Brain microvascular endothelial cell (primary cell): ENCODE measurements at places on chromosomes 4 and X.
A peak's percentile ranks its signal among the peaks of the same experiment; 100 is the strongest.

GRCh38 chrX:9132036-9132638 lies 98.2 kb upstream of the FAM9B start:
- no peak for DNase-seq

- no peak for DNase-seq
These were observed 48.0 kb upstream of the SOD3 start for GRCh38 chr4:24747234-24747975.

- DNase-seq, result no peak
These were observed 287.9 kb downstream of the PPP1R2C start for GRCh38 chrX:42490111-42490510.

DNA sequence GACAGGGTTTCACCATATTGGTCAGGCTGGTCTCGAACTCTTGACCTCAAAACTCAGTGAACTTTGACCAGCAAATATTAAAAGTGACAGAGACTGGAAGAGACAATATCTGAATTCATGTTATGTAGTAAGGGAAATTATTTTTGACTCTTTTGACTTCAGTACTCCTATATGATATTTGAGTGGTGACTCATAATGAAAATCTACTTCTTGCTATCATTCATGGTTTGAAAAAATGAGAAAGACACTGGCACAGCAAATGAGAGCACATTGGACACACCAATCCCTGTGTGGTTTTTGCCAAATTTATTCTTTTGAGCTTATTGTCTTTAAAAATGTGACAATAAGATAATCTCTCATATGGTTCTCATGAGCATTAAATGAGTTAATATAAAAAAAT lies 109.4 kb downstream of the GPM6A start:
- DNase-seq, result no peak

DNA sequence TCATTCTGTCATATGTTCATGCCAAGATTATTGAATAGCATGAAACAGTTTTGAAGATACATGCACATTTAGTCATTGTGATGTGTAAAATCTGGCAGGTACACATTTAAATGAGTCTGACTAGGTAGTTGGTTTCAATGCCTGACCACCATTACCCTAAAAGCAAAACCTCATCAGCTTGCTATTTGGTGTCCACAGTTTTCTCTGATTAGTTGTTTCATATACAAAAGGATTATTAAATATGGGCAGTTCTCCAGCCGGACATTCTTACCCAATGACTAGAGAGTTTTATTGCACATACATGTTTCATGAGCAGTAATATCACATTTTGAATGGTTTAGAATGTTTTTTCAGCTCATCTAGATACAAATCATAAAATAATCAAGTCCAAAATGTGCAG lies 23.7 kb downstream of the DCHS2 start:
- DNase-seq, result no peak

DNA sequence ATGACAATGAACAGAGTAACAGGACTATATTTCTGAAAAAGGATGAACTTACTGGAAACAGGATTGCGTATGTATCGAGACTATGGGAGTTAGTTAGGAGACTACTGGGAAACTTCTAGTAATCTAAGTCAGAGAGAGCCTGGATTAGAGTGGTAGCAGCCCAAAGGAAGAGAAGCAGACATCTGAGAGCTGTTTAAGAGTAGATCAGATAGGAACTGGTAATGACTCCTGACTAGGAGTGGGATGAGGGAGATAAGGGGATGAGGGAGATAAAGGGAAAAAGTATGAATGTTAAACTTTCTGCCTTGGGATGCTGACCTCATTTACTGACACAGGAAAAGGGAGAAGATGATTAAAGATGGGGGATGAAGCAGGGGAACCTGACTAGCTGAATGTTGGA lies 116.2 kb downstream of the PDE5A start:
- no peak for DNase-seq

GRCh38 chr4:177012918-177013545 lies 220.3 kb upstream of the VEGFC start:
- DNase-seq, result no peak

GRCh38 chrX:140817943-140818342 lies 108.4 kb downstream of the LINC00632 start:
- peak; percentile 35 for DNase-seq

GRCh38 chr4:13102092-13102742 lies 381.9 kb downstream of the RAB28 start:
- DNase-seq, result no peak

- no peak for DNase-seq
These were observed at the start of gene TRIM60 for GRCh38 chr4:165031436-165032211. Gene TRIM60 (plus strand): TSS chr4:165031999. CDS start chr4:165040073, 8,074 bp downstream.

DNA sequence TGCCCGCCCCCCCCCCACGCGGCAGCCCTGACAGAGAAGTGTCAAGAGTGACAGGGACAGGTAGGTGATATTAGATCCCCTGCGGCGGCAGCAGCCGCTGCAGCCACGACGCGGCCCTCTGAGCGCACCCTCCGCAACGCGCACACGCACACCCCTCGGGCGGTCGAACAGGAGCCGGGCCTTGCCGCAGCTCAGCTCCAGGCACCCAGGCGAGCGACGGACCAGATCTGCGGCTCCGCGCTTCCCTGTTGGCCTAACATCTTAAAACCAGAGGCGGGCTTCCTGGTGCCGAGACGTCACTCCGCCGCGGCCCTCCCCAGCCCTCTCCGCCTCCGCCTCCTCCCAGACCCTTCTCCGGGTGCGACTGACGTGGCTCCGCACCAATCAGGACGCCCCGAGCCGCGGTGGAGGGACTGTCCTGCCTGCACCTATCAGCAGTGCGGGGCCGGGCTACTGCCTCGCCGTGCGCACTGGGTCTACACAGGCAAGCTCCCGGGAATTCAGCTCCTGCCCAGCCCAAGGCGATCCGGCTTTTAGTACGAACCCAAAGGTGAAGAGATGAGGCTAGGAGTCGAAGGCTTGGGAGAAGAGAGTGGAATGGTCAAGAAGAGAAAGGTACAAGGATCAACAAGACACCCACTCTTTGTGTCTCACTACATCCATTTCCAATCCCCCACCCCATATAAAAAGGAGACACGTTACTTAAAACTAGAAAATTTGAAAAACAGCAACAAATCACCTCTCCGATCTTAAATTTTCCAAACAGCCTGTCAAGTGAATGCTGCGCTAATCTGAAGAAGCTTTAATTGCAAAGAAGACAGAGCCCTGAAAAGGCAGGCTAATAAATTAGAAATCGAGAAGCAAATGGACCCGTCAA lies at the start of gene PITX2:
Gene PITX2, minus strand, starts transcription at position 237 of the 877 bp plus-strand sequence. CDS start 617 bp downstream, outside the sequence.
- DNase-seq, result peak; percentile 53

DNA sequence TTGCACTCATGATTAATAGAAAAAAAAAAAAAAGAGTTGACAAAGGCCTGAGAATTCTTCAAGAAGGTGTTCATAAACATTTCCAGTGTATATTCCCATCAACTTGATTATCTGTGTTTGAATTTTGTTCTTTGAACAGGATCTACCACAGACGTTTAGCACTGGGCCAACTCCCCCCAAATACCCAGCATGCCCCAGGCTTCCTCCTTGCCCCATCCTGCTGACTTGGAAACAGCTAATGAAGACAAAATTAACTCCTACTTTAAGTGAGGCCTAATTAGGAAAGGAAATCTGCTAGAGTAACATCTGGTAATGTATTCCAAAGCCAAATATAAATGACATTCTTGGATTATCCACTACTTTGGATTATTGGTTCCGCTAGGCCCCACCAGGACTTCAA lies 52.5 kb downstream of the PPARGC1A start:
- no peak for DNase-seq

DNA sequence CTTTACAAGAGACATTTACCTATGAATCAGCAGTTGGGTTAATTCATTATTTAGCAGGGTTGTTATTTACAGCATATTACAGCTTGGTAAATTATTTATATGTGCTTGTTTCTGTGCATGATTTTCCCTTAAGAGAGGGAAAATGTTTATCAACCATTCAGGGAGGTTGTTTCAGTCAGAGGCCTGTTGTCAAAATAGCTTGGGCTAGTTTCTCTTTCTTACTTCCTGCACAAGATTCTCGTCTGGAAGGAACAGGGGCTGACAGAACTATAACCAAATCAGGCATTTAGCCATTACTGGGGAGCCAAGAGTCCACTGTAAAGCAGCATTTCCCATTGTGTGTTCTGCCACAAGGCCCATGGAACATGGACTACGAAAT lies 135.8 kb downstream of the HS6ST2 start:
- no peak for DNase-seq

DNA sequence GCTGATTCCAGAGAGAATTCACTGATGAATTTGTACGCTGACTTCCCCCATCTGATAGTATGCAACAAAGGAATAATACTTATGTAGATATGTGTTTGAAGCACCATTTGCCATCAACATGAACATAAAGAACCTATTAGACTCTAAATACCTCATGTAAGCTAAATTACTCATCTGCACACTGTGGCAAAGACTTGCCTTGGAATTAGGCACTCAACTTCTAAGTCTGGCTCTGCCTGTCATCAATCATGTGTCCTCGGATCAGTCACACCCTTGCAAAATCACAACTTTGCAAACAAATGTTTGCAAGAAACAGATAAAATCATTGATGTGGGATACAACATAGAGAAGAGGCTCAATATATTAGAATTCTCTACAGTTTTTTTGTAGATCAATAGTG lies 169.9 kb upstream of the LDB2 start:
- DNase-seq, result no peak

GRCh38 chr4:8192748-8193738 lies 6.0 kb upstream of the SH3TC1 start:
- peak; percentile 50 for DNase-seq

DNA sequence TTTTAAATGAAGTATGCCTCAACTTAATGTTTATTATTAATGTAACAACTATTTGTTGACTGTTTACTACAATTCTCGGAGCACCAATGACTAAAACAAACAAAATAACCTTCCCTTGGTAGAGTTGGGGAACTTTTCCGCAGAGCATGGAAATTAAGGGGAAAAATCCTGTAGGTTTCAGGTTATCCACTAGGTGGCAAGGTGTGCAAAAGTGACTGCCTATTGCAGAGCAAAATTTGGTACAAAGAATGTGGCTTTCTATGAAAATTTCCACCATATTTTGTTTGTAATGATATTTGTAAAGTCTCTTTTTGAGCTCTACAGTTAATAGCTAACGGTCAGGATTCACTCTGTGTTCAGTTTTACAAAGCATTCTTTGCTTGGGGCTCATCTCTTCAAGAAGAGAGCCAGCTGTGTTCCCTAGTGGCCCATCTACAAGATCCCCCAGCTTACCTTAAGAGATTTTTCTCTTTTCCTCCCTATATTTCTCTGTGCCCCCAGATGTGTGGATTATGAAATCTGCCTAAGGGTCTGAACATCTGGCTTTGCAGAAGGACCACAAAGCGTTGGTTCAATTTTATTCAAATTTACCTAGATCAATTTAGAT lies 61.1 kb downstream of the FBXO8 start:
- peak; percentile 29 for DNase-seq

DNA sequence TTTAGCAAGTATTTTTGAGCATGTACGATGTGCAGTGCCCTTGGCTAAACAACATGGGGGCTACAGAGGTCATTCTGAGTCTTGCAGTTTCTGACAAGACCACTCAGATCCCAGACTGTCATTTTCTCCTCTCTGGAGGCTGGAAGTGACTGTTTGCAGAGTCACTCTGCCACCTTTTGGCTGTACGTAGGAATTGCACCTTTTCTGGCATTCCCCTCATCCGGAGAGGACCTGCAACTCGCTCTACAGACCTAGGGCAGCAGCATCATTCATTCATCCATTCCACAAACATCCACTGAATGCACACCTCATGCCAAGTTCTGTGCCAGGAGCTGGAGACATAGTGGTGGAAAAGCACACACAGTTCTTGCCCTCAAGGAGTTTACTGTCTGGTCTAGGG lies 160.4 kb upstream of the GPR101 start:
- peak; percentile 5 for DNase-seq

GRCh38 chrX:40420899-40421729 lies 159.7 kb upstream of the ATP6AP2 start:
- no peak for DNase-seq

DNA sequence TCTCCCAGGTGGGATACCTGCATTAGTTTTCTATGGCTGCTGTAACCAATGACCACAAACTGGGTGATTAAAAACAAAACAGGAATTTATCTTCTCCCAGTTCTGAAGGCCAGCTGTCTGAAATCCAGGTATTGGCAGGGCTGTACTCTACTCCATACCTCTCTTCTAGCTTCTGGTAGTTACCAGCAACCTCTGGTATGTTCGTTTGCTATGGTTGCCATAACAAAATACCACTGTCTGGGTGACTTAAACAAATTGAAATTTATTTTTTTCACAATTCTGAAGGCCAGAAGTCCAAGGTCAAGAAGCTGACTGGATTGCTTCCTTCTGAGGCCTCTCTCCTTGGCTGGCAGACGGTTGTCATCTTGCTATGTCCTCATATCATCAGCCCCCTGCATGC lies 642.1 kb upstream of the TENM3 start:
- no peak for DNase-seq

GRCh38 chr4:53671757-53672156 lies 80.5 kb upstream of the LNX1 start:
- DNase-seq, result no peak

- no peak for DNase-seq
These were observed 40.6 kb upstream of the NAP1L5 start for GRCh38 chr4:88738180-88738579.

- DNase-seq, result no peak
These were observed 12.6 kb upstream of the SLC10A4 start for GRCh38 chr4:48470570-48470969.

GRCh38 chrX:124726881-124727280 lies 380.5 kb downstream of the SH2D1A start:
- DNase-seq, result no peak

GRCh38 chr4:155705664-155706063 lies 39.0 kb downstream of the GUCY1A1 start:
- peak; percentile 77 for DNase-seq

GRCh38 chr4:139715746-139716391 lies 50.2 kb downstream of the MGST2 start:
- peak; percentile 65 for DNase-seq

GRCh38 chr4:141352331-141352730 lies 131.6 kb downstream of the ZNF330 start:
- no peak for DNase-seq

DNA sequence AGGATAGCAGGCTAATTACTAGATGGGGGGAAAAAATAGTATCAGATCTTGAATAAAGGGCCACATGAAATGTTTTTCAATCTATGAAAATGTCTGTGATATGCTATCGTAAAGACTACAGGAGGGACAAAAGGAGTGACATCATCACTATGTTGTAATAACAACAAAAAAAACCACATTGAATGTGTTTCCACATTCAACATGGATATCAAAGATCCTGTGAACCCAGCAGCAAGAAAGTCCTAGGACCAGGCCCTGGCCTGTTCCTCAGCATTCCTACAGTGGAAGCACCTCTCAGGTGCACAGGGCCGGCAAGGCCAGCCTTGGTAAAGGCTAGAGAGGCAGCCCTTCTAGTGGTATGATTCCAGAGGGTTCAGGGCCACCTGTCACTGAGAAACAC lies 118.3 kb downstream of the RELL1 start:
- DNase-seq, result no peak

- DNase-seq, result no peak
These were observed 20.2 kb upstream of the RRAGB start for GRCh38 chrX:55697381-55697780.

- DNase-seq, result no peak
These were observed 59.3 kb downstream of the AFF1 start for GRCh38 chr4:86993909-86994681.

GRCh38 chr4:55348466-55348865 lies 2.4 kb downstream of the SRD5A3 start:
- no peak for DNase-seq

- no peak for DNase-seq
These were observed 486.6 kb upstream of the TENM3 start for GRCh38 chr4:181756451-181757095.
